Activated CD8-positive, alpha-beta memory T cell treated with anti-CD3 and anti-CD28 coated beads, Interleukin-2, amount 50 U/mL, for 4 hours (primary cell): ENCODE measurements at places on chromosomes 16 and 17.
A peak's percentile ranks its signal among the peaks of the same experiment; 100 is the strongest.

- DNase-seq = peak; percentile 86
Measured at GRCh38 chr17:68435876-68436842, 21.1 kb downstream of the WIPI1 start.

GRCh38 chr16:12426122-12426521 lies 377.6 kb downstream of the CPPED1 start:
- DNase-seq = no peak

DNA sequence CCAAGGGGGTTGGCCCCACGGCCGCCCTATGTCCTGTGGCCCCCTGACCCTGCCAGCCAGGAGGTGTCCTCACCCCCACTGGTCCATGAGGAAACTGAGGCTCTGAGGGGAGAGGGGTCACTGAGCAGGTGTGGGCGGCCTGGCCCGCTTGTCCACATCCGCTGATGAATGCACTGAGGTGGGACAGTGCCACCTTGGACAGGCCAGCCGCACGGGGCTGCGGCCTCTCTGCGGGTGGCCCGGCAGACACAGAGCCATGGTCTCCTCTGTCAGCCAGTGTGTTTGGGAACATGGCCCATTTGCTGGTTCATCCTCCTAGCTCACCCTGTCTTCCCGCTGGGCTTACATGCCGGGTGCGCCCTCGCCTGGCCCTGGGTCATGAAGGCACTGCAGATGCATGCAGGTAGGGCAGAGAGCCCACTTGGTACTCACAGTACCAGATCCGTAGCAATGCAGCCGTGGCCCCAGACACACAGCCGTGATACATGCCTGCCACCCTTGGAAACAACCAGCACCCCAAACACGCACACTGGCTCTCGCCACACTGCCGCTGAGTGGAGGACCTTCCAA lies 93.9 kb downstream of the ENGASE start:
- DNase-seq = no peak

GRCh38 chr16:11629071-11630030 lies 38.9 kb upstream of the SNN start:
- DNase-seq = no peak

GRCh38 chr16:27743963-27744362 lies 194.0 kb downstream of the KATNIP start:
- DNase-seq = no peak

- peak; percentile 83 for DNase-seq
Measured at GRCh38 chr16:89096768-89097391, 3.2 kb downstream of the ACSF3 start.

- DNase-seq = no peak
Measured at GRCh38 chr17:58313815-58314705, 14.5 kb downstream of the TSPOAP1 start.

- peak; percentile 60 for DNase-seq
Measured at GRCh38 chr16:84175350-84176081, 11.3 kb downstream of the TAF1C start.

DNA sequence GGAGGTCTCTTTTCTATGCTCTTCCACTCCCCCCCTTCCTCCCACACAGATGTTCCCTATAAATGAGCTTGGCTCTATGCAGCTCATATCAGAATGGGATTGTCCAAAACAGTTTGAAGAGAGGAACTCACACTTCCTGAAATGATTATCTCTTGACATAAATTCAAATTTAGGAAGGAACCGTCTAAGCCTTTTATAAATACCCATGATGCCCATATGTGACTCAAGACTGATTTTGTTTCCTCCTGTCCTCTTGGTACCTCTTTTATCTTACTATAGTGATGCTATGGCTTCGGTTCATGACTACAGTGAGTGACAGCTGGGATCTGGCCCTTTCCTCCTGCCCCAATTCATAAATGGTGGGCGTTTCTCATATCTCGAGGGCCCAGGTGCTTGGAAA lies 16.6 kb upstream of the TERF2 start:
- DNase-seq = no peak

DNA sequence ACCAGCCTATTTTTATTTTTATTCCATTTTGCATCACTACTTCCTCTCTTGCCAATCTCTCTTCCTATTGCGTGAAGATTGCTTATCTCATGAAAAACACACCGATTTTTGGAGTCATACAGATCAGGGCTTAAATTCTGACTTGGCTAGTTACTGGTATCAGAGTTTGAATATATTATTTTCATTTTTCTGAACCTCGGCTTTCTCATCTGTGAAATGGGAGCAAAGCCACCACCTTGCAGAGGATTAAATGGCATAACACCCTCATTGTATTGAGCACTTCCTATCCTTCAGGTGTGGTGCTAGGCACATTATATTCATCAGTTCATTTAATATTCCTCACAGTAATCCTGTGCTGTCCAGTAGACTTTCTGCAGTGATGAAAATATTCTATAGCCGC lies 208.8 kb downstream of the HAPSTR1 start:
- DNase-seq = no peak

- DNase-seq = no peak
Measured at GRCh38 chr17:33152783-33153182, 140.3 kb downstream of the ASIC2 start.
